Activated T-cell treated with anti-CD3 and anti-CD28 coated beads for 48 hours (primary cell): ENCODE measurements at places on chromosomes 3 and 15.

- DNase-seq = peak; percentile 33
These were observed 103.3 kb downstream of the IL1RAP start for GRCh38 chr3:190617185-190617584.

DNA sequence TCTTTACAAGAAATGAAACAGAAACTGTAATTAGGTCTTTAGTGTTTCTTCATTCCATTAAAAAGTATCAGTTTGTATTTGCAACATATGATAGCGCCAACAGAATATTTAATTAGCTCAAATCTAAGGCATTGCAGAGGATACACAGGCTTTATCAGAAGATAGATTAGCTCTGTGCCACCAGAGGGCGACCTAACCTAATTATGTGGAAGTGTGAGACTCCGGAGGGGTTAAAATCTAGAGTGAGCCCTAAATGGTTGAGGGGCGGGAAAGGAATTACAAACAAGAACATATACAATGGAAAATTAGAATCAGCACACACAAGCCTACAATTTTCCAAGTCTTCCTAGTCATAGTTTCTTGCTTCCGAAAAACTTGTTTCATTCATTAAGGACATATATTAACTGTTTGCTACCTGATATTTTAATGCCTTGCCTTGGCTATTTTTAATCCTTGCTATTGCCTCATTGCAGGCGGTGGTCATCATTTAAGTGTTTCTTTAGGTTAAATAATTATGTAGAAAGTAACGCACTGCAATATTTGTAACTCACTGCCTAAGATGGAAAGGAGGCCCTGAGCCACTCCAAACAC is 18.0 kb upstream of the RYR3 start:
- DNase-seq = peak; percentile 36

DNA sequence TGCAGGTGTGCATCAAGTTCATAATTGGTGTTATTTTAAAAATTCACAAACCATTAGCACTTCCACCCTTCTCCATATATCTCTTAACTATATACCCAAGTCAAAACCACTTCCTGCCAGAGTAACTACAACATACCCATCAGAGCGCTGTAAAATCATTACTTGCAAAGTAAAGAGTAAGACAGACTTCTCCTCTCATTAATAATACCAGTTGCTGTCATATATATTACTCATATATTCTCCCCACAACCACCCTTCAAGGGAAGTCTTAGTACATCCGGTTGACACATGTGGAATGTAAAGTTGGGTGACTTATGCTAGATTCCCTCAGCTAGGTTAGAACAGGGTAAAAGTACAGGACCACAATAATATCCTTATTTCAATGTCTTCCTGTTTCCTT is 5.6 kb downstream of the TERC start:
- no peak for DNase-seq

DNA sequence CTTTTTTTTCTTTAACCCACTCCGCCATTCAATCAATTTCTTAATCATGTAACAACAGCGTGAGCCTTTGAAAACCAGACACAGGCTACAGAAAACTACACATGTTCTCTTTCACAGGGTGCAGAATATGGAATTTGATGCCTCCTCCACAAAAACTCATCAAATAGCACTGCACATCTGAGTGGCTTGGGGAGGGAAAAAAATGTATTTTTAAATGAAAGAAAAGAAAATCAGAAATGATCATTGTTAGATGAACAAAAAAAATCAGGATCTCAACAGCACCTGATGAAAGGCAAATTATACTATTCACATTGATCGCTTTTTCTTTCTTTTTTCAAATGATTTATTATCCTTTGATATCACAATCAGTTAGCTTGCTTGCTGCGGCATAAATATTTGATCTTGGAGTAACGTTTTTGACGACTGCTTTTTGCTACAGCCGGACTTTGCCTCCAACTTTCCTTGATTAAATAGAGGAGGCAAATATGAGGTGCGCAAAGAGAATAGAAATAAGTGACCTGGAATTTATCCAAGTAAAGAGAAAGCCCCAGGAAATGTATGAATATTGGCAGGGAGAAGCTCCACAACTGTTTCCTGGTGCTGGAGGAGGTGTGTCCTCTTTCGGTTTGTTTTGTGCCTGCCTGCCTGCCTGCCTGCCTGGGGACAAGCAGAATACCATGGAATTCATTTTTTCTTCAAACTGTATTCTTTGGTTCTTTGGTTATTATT is 63.1 kb downstream of the EDEM1 start:
- DNase-seq = no peak

DNA sequence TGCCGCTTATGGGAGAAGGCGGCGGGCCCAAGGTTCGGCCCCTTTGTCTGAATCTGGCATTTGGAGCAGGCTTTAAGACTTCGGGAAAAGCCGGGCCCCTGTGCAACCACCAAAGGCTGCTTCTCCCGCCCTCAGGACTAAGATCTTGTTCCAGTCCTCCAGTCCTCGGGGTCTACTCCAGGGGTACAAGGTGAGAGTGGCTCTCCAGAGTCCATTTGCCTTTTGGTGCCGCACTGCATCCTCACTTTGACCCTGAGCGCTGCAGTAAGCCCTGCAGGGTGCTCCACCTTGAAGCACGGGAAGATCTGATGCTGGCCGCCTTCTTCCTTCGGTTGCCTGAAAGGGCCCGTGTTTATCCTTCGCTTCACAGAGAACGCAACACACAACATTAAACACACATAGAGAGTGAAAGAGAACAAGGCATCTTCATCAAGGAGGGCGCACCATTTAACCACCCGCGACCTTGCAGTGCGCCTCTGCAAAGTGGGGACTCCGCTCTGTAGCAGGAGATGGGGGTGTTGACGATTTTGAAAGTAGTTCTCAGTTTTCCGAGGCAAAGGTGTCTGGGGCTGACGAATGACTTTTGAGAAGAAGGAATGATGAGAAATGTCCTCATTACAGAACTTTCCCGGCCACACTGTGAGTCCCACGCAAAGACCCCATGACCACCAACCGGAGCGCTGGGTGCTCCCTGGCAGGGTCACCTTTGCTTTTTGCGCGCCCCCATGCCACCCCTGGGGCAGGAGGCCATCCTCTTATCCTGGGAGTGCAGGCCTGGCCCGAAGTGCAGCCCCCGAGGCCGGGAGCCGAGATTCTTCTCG is 1.0 kb downstream of the PIGZ start:
- DNase-seq = no peak

GRCh38 chr3:80472459-80472858 is 704.7 kb upstream of the ROBO1 start:
- DNase-seq = no peak

GRCh38 chr3:111589303-111590142 is 5.6 kb downstream of the ZBED2 start:
- DNase-seq = no peak

DNA sequence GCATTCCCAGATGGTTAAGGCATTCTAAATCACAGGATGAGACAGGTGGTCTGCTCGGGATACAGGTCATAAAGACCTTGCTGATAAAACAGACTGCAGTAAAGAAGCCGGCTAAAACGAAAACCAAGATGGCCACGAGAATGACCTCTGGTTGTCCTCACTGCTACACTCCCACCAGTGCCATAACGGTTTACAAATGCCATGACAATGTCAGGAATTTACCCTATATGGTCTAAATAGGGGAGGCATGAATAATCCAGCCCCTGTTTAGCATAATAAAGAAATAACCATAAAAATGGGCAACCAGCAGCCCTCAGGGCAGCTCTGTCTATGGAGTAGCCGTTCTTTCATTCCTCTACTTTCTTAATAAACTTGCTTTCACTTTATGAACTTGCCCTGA is 151.1 kb downstream of the ZNF385D start:
- DNase-seq = no peak

- no peak for DNase-seq
These were observed 16.7 kb upstream of the RPL24 start for GRCh38 chr3:101703169-101703568.

DNA sequence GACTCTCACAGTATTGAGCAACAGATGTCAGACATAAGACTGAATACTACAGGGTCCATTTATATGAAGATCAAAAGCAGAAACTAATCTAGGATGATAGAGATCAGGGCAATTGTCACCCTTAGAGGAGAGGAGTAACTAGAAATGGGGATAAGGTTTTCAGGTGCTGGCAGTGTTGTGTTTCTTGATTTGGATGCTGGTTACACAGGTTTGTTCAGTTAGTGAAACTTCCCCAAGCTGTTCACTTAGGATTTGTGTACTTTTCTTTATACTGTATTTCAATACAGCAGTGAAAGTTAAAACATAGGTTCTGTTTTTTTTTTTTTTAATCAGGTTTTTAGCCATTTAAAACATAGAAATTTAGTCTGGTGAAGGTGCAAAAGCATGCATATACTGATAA is 39.1 kb upstream of the CMTM7 start:
- DNase-seq = no peak

GRCh38 chr15:56739474-56739873 is 6.2 kb upstream of the ZNF280D start:
- no peak for DNase-seq

GRCh38 chr3:77562089-77562488 is 522.2 kb downstream of the ROBO2 start:
- no peak for DNase-seq

GRCh38 chr3:35864871-35865270 is 225.5 kb downstream of the ARPP21 start:
- DNase-seq = no peak

- no peak for DNase-seq
These were observed 138.0 kb downstream of the FBN1 start for GRCh38 chr15:48507416-48508065.
